ENCODE measurements at places on chromosomes 12 and 14. TPM values are rescaled to one million over a fixed set of nuclear protein-coding genes. Genes with fewer than 3 reads are reported as not detected.

CD4 gene
- 3.9 TPM for polyA plus RNA-seq

EPYC gene
- polyA plus RNA-seq, result not detected

DPY19L2 gene
- 0.75 TPM for polyA plus RNA-seq

SRRM4 gene
- 0.15 TPM for polyA plus RNA-seq

FAIM2 gene
- polyA plus RNA-seq, result 1.8 TPM

VRTN gene
- polyA plus RNA-seq, result not detected

CCDC197 gene
- not detected for polyA plus RNA-seq

TAS2R20 gene
- not detected for polyA plus RNA-seq

MYO1H gene
- polyA plus RNA-seq, result not detected

ALX1 gene
- not detected for polyA plus RNA-seq

SERPINA9 gene
- 1.1 TPM for polyA plus RNA-seq

OLR1 gene
- 7.4 TPM for polyA plus RNA-seq

INSM2 gene
- polyA plus RNA-seq, result not detected

EXOC3L4 gene
- polyA plus RNA-seq, result 10.8 TPM

SIX4 gene
- polyA plus RNA-seq, result 1.5 TPM

BIN2 gene
- 3.4 TPM for polyA plus RNA-seq

PLEKHD1 gene
- polyA plus RNA-seq, result 0.15 TPM

ADCY4 gene
- polyA plus RNA-seq, result 18.9 TPM

CABP1 gene
- polyA plus RNA-seq, result 2.0 TPM

MYF5 gene
- not detected for polyA plus RNA-seq

TOMM20L gene
- polyA plus RNA-seq, result not detected

TAS2R8 gene
- polyA plus RNA-seq, result not detected

MAP1LC3B2 gene
- 2.4 TPM for polyA plus RNA-seq

MMP17 gene
- polyA plus RNA-seq, result 2.7 TPM

OR6S1 gene
- polyA plus RNA-seq, result not detected

CMKLR1 gene
- polyA plus RNA-seq, result 2.6 TPM

E2F7 gene
- polyA plus RNA-seq, result 0.31 TPM

ADGRD1 gene
- 4.0 TPM for polyA plus RNA-seq

CARMIL3 gene
- polyA plus RNA-seq, result not detected

TMTC2 gene
- polyA plus RNA-seq, result 7.6 TPM

RFLNA gene
- polyA plus RNA-seq, result 73.1 TPM

TCL1B gene
- polyA plus RNA-seq, result not detected

DPF3 gene
- polyA plus RNA-seq, result 0.20 TPM

LAG3 gene
- 1.2 TPM for polyA plus RNA-seq

ACTR10 gene
- 68.1 TPM for polyA plus RNA-seq

KRT85 gene
- polyA plus RNA-seq, result not detected
